ENCODE measurements at places on chromosomes 4 and X. TPM values are rescaled to one million over a fixed set of nuclear protein-coding genes. Genes with fewer than 3 reads are reported as not detected.

- no peak for DNase-seq
Observed at GRCh38 chrX:114058988-114059418, 524.9 kb upstream of the HTR2C start.

STAP1 gene
- polyA plus RNA-seq: 0.24 TPM

GRCh38 chr4:111066001-111066400, 443.1 kb upstream of the PITX2 start:
- no peak for DNase-seq

DNA sequence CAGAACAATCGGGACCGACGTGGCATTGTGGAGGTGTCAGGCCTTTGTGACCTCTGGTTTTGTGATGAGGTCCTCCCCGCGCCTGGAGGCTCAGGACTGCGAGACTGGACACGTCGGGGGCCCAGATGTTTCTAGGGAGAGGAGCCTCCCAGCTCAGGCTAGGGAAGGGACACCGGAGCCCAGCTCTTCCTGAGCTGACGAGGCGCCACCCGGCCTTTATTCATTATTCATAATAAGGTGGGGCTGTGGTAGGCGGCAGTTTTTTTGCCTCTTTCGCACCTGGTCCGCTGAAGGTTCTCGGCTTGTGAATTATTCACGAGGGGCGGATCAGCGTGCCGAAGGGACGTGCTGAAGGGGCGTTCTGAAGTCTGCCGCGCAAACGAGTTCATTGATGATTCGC, 2.3 kb upstream of the UBA1 start:
- no peak for DNase-seq

DNA sequence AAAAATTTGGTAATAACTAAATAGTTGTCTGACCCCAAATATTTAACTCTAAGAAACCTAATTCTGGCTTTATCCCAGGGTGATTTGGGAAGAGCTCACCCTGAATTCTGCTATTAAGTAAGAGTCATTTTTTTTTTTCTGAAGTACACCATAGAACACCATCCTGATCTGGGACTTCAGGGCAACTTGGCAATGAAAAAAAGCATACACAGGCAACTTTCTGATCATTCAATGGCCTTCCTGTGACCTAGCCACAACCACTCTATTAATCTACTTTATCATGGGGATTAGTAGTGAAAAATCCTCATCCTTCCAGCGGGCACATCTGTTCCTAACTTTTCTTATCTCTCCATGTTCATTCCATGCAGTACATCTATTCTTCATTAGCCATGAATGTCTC, 333.2 kb upstream of the MAD2L1 start:
- DNase-seq: no peak

ATP2B3 gene
- 0.35 TPM for polyA plus RNA-seq

Measured in left renal cortex interstitium (tissue), 4 donors.